Activated B cell treated with CpG ODN at 0.5 μM for 24 hours (primary cell): ENCODE measurements at places on chromosomes 11 and 22.
A peak's percentile ranks its signal among the peaks of the same experiment; 100 is the strongest.

DNA sequence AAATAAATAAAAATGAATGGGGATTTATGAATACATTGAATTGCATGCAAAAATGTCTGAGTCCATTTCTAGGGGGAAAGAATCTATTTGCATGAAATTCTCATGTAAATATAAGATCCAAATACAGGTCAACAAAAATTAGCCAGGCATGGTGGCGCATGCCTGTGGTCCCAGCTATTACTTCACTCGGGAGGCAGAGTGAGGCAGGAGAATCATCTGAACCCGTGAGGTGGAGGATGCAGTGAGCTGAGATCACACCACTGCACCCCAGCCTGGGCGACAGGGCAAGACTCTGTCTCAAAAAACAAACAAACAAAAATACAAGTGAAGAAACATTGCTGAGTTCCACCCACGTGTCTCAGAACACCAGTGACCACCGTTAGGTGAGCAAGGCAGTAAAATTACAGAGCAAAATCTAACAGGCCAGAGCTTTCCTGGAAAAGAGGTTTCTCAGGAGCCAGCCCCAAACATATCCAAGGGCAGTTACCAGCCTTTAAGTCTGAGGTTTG lies 17.3 kb downstream of the PACSIN2 start:
- H3K27me3 ChIP-seq = no peaks in the 10 kb centered on the region
- H3K27ac ChIP-seq = peak overlapping the region; percentile 56
- H3K4me1 ChIP-seq = peaks cover 89% of the 10 kb centered on the region
- DNase-seq = no peak

DNA sequence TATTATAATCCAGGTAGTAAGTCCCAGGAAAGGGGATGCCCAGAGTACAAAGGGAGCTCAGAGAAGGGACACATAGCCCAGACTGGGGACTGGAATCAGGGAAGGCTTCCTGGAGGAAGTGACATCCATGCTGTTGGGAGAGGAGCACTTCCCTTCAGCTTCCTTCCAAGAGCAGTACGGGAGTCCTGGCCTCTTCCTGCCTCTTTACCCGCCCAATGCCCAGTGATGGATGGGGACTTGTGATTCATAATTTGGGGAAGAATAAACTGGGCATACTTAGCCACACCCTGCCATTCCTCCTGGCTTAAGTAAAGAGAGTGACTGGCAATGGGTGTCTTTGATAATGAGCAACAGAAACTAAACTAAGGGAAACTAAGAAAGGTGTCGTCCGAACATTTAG lies 11.5 kb downstream of the C11orf91 start:
- H3K27me3 ChIP-seq = peaks cover 13% of the 10 kb centered on the region
- no peak overlapping the region for H3K4me3 ChIP-seq
- no peaks in the 10 kb centered on the region for H3K36me3 ChIP-seq
- no peak for DNase-seq
- no peaks in the 10 kb centered on the region for H3K4me1 ChIP-seq

GRCh38 chr11:113234888-113235287 lies 79.5 kb upstream of the TTC12 start:
- no peaks in the 10 kb centered on the region for H3K36me3 ChIP-seq
- H3K27me3 ChIP-seq = peaks cover 3% of the 10 kb centered on the region
- no peaks in the 10 kb centered on the region for H3K4me1 ChIP-seq
- no peak for DNase-seq
- H3K27ac ChIP-seq = no peak overlapping the region
- H3K4me3 ChIP-seq = no peak overlapping the region

DNA sequence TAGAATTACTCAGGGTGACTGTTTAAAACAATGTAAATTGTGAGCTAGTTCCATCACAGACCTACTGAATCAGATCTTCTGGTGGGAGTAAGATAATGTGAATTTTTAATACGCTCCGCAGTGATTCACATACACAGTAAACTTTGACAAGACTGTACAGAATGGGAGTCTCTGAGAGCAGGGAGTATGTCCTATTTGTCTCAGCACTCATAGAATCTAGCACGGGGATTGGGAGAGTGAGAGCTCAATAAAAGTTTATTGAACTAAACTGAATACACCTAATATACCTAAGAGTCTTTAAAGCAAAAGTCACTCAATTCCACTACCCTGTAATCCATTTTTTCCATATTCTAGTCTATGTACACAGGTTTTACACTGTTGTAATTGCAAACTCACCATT lies 11.2 kb upstream of the GAB2 start:
- no peaks in the 10 kb centered on the region for H3K36me3 ChIP-seq
- peak overlapping the region; percentile 90 for H3K27ac ChIP-seq
- no peak for DNase-seq
- peaks cover 72% of the 10 kb centered on the region for H3K4me1 ChIP-seq
- H3K27me3 ChIP-seq = no peaks in the 10 kb centered on the region
- peak overlapping the region; percentile 84 for H3K4me3 ChIP-seq

DNA sequence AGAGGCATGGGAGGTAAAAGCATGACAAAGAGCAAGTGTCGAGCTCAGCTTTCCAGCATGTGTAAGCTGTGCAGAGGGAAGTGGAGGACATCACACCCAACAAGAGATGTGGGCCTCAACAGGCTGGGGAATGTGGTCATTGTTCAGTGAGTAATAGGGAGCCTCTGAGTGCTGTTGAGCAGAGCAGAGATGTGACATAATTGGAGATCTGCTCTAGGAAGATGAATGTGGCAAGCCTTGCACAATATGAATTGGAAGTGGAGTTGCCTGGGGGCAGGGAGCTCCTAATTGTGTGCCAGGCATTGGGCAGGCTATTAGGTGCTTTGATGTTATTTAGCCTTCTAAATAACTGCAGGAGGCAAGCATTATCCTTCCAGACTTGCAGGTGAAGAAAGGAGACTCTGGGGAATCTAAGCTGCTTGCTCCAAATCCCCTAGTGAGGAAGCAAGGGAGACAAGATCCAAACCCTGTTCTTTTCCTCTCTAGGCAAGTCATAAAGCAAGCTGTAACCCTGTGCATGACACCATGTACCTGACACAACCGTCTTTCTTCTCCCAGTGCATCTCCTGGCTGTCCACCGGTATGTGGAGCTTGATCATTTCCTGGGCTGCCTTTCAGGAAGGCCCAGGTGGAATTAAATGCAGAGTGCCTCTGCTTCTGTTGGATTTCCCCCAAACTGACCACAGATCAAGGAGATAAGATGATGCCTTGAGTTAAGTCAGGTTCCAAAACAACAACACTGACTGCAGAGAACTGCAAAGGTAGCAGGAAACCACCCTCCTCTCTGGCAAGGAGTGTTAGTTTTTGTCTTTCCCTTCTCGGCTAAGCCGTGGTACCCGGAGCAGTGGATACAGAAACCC lies 221.4 kb downstream of the TENM4 start:
- peaks cover 6% of the 10 kb centered on the region for H3K27me3 ChIP-seq
- H3K4me3 ChIP-seq = no peak overlapping the region
- H3K27ac ChIP-seq = no peak overlapping the region
- no peak for DNase-seq
- H3K4me1 ChIP-seq = no peaks in the 10 kb centered on the region
- H3K36me3 ChIP-seq = no peaks in the 10 kb centered on the region

DNA sequence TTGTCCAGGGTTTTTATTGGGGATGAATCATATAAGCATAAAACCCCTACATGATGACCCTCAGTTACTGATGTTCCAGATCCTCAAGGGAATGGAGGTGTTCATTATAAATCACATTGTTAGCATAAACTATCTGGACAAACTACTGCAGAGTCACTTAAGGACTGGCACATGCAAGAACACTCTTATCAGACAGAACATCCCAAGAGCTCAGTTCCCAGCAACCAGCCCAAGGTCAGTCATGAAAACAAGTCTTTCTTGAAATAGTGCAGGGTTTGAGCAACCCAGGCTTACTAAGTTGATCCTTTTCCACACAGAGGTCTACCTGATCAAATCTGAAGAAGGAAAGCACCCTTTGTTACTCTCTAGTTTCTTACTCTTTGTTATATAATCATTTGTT lies 13.5 kb upstream of the PTS start:
- no peak overlapping the region for H3K4me3 ChIP-seq
- H3K27ac ChIP-seq = no peak overlapping the region
- H3K27me3 ChIP-seq = no peaks in the 10 kb centered on the region
- H3K36me3 ChIP-seq = no peaks in the 10 kb centered on the region

DNA sequence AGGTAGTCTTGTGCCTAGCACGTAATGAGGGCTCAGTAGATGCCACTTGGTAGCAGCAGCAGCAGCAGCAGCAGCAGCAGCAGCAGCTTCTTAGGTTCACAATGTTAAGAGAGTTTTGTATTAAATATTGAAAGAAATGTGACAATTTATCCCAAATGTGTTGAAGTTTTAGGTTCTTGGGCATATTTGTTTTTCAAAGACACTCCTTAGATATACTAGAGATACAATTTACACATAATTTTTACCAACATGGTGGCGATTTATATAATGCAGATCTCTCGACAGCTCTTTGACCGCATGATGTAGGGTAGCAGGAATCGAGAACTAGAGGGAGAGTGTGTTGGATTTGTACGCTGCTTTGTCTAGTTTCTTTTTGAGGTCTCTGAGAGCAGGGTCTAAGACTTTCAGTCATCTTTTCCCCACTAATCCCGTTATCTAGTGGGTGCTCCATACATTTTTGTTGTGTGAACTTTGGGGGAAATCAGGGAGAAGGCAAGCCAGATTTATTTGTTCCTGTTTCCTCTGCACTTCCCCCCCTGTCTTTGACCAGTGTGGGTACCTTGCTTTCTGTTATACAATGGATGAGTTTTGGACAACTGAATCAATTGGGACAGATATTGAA lies 1.4 kb downstream of the FDX1 start:
- peaks cover 46% of the 10 kb centered on the region for H3K4me1 ChIP-seq
- H3K27ac ChIP-seq = peak overlapping the region; percentile 87
- H3K27me3 ChIP-seq = no peaks in the 10 kb centered on the region
- no peak for DNase-seq
- peaks cover 9% of the 10 kb centered on the region for H3K36me3 ChIP-seq

- no peak overlapping the region for H3K27ac ChIP-seq
- H3K4me3 ChIP-seq = no peak overlapping the region
- H3K27me3 ChIP-seq = no peaks in the 10 kb centered on the region
- H3K4me1 ChIP-seq = no peaks in the 10 kb centered on the region
- DNase-seq = no peak
These were observed 27.5 kb downstream of the TOLLIP start for GRCh38 chr11:1281974-1282365.

DNA sequence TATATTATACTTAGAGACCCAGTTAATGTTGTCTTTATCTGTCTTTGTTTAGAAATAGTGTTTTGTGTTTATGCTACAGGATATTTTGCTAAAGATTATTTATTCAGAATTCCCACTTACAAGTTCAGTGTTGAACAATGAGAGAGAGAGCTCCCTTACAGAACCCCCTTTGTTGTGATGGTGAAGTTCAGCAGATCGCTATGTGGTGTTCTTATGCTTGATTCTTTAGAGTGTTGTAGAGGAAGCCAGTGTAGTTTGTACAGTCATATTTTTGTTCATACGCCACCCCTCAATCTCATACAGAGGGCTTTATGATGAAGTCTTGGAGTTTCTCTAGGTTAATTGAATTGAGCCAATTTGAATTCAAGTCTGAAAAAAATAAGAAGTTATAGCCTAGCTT lies 150.2 kb downstream of the TMEM135 start:
- peaks cover 1% of the 10 kb centered on the region for H3K4me1 ChIP-seq
- H3K27me3 ChIP-seq = no peaks in the 10 kb centered on the region
- no peak overlapping the region for H3K4me3 ChIP-seq
- no peak for DNase-seq
- H3K36me3 ChIP-seq = no peaks in the 10 kb centered on the region
- no peak overlapping the region for H3K27ac ChIP-seq

- H3K4me1 ChIP-seq = no peaks in the 10 kb centered on the region
- H3K27ac ChIP-seq = no peak overlapping the region
- no peaks in the 10 kb centered on the region for H3K36me3 ChIP-seq
- H3K27me3 ChIP-seq = peaks cover 25% of the 10 kb centered on the region
- no peak for DNase-seq
- H3K4me3 ChIP-seq = no peak overlapping the region
These were observed 985.8 kb downstream of the TBC1D22A start for GRCh38 chr22:47748271-47748670.

GRCh38 chr11:73944901-73945300 lies 5.9 kb upstream of the DNAJB13 start:
- H3K27ac ChIP-seq = no peak overlapping the region
- H3K27me3 ChIP-seq = no peaks in the 10 kb centered on the region
- no peak for DNase-seq
- no peaks in the 10 kb centered on the region for H3K36me3 ChIP-seq
- no peaks in the 10 kb centered on the region for H3K4me1 ChIP-seq

DNA sequence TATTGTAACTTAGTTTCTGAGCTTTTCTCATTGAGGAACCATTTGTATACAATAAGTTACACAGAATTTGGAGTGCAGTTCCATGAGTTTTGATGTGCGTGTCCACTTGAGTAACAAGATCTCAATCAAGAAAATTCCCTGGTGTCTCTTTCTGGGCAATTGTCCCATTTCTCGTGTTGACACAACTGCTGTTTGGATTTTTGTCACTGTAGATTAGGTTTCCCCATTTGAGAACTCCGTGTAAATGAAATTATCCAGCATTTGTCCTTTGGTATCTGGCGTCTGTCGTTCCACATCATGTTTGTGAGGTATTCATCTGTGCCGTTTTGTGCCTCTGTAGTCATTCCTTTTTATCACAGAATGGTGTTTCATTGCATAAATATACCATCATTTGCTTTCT lies 547.0 kb downstream of the TBC1D22A start:
- no peak overlapping the region for H3K27ac ChIP-seq
- DNase-seq = no peak
- H3K4me1 ChIP-seq = no peaks in the 10 kb centered on the region
